ENCODE measurements at places on chromosomes 5 and 9. TPM values are rescaled to one million over a fixed set of nuclear protein-coding genes. Genes with fewer than 3 reads are reported as not detected.
A peak's percentile ranks its signal among the peaks of the same experiment; 100 is the strongest.

GRCh38 chr5:13731121-13731628 lies 213.3 kb downstream of the DNAH5 start:
- no peak for DNase-seq

DNA sequence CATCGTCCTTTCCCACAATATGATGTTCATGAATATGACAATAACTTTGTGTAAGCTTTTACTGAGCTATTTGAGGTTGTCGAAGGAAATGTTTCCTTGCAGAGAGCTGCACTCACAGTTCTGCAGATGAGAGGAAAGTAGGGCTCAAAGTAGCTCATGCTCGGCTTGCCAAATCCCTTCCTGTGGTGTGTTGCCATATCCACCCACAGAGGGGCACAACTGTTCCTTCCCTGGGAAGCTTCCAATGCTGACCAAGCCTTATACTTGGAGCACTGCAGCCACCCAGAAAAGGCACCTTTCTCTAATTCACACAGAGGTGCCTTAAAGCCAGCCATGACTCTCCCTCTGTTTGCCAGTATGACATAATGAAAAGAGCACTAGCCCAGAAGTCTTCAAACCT lies 390.3 kb downstream of the CAAP1 start:
- DNase-seq = no peak

GRCh38 chr9:948497-948896 lies 28.0 kb upstream of the DMRT3 start:
- DNase-seq = no peak

- peak; percentile 59 for DNase-seq
Observed at GRCh38 chr5:179368806-179369529, 23.7 kb upstream of the ADAMTS2 start.

- DNase-seq = no peak
Observed at GRCh38 chr9:86639287-86639686, 285.1 kb upstream of the TUT7 start.

GRCh38 chr9:7961076-7961475 lies 161.5 kb upstream of the DMAC1 start:
- no peak for DNase-seq

- DNase-seq = no peak
Observed at GRCh38 chr9:120532475-120532874, 47.5 kb downstream of the CDK5RAP2 start.

GRCh38 chr5:17339841-17340240 lies 122.4 kb downstream of the BASP1 start:
- DNase-seq = no peak

ADAMTSL1 gene
- total RNA-seq = 10.7 TPM

HBEGF gene
- total RNA-seq = 10.0 TPM

FGF18 gene
- total RNA-seq = not detected

LPCAT1 gene
- total RNA-seq = 22.4 TPM

EFNA5 gene
- 9.9 TPM for total RNA-seq

STPG3 gene
- total RNA-seq = not detected

SLCO6A1 gene
- total RNA-seq = not detected

All from sigmoid colon (tissue), 7 donors.